ENCODE measurements at places on chromosomes 13 and 19.
A peak's percentile ranks its signal among the peaks of the same experiment; 100 is the strongest.

- no peak for DNase-seq
Measured at GRCh38 chr13:95784161-95784899, 107.4 kb downstream of the DNAJC3 start.

GRCh38 chr13:31374682-31375081 is 174.9 kb downstream of the B3GLCT start:
- DNase-seq, result no peak

DNA sequence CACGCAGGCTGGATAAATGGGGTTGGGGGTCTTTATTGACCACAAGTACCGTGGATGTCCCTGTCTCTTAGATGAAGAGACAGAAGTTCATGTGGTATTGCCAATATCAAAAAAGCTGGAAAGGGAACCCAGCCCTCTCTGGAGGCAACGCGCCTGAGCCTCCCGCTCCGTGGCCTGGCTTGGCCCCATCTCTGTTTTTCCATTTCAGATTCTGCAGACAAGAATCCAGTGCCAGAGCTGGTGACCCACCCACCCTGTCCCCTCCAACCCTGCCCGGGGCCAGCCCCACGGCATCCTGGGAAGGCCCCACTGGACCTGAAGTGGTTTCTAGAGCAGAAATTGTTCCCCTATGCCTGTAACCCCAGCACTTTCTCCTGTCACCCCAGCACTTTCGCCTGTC is 57.7 kb downstream of the PTPRS start:
- DNase-seq, result peak; percentile 84

DNA sequence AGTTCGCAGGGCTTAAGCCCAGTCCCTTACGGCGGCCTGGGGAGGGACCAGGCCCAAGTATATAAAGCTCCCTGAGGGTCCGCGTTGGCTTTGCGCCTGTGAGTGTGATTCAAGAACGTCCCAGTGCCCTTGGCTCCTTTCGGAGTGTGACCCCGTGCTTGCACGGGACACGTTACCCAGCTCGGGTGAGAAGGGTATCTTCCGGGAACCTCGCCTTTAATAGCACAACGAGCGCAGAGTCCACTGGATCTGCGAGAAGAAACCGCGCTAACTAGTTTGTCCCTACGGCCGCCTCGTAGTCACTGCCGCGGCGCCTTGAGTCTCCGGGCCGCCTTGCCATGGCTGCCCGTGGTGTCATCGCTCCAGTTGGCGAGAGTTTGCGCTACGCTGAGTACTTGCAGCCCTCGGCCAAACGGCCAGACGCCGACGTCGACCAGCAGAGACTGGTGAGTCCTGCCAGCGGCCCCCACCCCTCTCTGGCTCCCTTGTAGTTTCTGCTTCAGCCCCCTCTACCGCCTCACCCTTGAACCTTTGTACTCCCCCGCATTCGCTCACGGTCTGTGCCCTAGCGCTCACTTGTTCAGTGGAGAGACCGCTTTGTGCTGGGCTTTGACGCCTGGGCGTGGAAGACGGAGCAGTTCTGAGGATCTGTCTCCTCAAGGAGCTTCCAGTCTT is at the start of gene DNAJC15:
Gene DNAJC15, plus strand, starts transcription at position 298 of the 675 bp plus-strand sequence. Its CDS starts 41 bp downstream, at position 339.
- DNase-seq, result peak; percentile 69

GRCh38 chr19:29940971-29941585 is 961 bp upstream of the URI1 start:
- DNase-seq, result no peak

DNA sequence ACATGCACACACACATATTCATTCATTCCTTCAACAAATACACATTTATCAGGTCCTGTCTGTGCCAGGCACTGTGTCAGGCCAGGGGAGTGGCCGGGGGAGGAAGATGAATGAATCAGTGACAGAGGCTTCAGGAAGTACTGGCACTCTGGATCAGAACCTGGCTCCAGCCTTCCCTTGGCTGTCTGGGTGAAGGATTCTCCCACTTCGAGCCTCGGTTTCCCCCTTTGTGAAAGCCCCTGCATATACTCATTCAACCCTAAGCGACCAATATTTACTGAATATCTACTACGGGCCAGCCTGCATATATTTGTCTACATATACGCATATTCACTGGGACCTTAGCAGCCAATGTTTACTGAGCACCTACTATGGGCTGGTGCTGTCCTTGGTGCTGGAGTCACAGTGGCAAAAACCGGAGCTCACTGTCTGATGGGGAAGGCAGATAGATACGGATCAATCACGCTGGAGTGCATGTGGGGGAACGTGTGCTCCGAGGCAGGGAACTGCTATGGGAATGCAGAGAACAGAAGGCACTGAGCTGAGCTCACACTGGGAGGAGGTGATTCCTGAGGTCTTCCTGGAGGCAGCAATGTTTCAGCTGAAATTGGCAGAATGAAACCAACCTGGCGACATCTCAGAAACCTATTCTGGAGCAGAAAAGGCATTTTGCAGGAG is 636 bp upstream of the ZNF579 start:
- no peak for DNase-seq

DNA sequence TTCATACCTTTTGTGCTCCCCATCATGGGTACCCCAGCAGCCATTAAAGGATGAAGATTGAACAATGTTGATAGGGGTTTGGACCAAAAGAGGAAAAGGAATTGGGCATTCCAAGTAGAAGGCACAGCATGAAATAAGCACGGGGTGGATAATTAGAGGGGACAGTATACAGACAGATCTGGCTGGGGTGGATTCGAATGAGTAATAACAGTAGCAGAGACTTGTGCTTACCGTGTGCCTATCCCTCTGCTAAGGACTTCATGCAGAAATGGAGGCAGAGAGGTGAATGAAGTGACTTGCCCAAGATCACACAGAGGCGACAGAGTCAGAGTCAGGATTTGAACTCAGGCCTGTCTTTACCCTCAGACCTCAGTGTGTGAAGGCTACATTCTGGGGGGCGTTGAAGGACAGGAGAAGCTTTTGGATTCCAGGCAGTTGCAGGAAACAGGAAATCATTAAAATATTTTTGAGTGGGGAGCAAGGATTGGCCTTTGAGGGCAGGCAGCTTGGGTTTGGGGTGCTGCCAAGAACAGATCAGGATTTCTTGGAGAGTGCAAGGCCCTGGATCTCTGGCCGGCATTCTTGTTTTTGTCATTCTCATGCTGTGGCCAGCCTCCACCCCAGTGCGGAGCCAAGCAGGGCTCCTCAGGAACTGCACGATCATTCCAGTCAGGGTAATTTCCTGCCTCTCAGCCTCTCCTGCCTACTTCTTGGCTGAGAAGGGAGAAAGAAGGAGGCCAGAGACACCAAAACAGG is 18.7 kb downstream of the PAF1 start:
- DNase-seq, result peak; percentile 92

DNA sequence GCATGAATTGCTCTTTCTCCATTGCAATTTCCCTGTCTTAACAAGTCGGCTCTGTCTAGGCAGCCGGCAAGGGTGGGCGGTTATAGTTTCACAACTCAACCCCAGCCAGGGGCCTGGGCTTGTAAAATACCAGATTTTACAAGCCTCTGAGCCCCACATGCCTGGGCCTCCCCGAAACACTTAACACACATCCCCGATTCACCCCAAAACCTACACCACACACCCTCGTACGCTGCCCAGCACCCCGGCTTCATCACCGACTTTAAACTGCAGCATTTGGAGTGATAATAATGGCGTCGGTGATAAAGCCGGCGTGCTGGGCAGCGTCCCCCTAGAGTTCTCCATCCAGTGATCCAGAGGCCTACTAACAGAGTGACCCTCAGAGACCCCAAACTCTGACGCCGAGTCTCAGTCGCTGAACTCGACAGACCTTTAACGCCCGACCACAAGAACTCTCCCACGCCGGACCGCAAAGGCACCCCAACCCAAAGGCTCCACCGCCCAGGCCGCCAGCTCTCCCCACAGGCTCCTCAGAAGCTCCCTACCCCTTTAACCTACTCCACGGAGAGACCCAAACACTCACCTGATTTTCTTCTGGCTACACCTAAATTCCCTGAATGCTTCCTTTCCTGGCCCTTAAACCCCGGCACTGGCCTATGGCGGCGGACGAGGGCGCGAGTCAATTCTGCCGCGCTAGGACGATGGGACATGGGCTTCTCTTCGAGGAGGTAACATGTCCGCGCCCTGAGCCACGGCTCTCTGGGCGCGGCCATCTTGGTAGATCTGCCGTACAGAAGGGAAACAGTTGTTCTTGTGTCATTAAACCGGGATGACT is at the start of gene ZNF649:
Gene ZNF649, minus strand, starts transcription at position 687 of the 835 bp plus-strand sequence. CDS start 4,910 bp downstream, outside the sequence.
- DNase-seq, result peak; percentile 83

GRCh38 chr13:44932850-44933251 is 56.4 kb downstream of the NUFIP1 start:
- no peak for DNase-seq

- no peak for DNase-seq
Measured at GRCh38 chr19:46376241-46377153, 29.6 kb downstream of the PPP5C start.

- no peak for DNase-seq
Measured at GRCh38 chr13:40428354-40428753, 238.1 kb downstream of the FOXO1 start.

- no peak for DNase-seq
Measured at GRCh38 chr19:3655402-3656072, 28.9 kb upstream of the CACTIN start.

GRCh38 chr13:39385621-39386231 is 217.3 kb downstream of the LHFPL6 start:
- no peak for DNase-seq

- DNase-seq, result no peak
Measured at GRCh38 chr19:36101550-36102327, 9.2 kb upstream of the OVOL3 start.

GRCh38 chr19:1991018-1991913 is 24.2 kb downstream of the BTBD2 start:
- no peak for DNase-seq

DNA sequence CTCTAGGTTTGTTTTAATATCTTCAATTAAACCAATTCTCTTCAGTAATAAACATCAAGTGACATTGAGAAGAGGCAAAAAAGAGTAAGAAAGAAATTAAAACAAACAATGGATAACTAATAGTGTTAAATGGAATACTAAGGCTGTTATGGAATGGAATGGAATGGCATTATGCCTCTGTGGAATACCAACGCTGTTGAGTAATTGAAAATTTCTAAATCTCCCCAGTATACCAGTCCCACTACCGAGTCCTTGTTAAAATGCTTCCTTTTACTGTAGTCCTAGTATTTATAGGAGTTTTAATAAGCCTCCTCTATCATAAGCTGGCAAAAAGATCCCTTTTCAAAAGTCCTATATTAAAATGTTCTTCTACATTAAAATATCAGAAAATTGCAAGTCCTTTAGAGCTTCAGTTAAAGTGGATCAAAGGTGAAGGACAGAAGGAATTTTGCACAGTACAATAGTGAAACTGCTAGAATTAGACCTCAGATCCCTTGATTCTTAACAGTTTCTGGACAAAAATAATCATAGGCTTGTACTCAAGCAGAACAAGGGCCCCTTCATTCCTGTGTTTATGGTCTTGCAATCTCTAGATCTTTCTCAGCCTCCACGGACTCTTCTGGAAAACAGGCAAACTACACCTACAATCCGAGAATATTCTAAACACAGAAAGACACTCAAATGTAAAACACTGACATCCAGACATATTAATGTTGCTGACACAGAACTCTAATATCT is 128.2 kb downstream of the PCDH9 start:
- no peak for DNase-seq

- no peak for DNase-seq
Measured at GRCh38 chr13:60986301-60986700, 429.3 kb downstream of the PCDH20 start.

- no peak for DNase-seq
Measured at GRCh38 chr13:113022391-113022744, 53.4 kb downstream of the MCF2L start.

GRCh38 chr19:17450264-17451075 is 2.0 kb upstream of the TMEM221 start:
- DNase-seq, result no peak

- DNase-seq, result no peak
Measured at GRCh38 chr13:20465218-20465879, 60.3 kb downstream of the CRYL1 start.

- no peak for DNase-seq
Measured at GRCh38 chr13:50616101-50616500, 227.4 kb downstream of the DLEU7 start.

DNA sequence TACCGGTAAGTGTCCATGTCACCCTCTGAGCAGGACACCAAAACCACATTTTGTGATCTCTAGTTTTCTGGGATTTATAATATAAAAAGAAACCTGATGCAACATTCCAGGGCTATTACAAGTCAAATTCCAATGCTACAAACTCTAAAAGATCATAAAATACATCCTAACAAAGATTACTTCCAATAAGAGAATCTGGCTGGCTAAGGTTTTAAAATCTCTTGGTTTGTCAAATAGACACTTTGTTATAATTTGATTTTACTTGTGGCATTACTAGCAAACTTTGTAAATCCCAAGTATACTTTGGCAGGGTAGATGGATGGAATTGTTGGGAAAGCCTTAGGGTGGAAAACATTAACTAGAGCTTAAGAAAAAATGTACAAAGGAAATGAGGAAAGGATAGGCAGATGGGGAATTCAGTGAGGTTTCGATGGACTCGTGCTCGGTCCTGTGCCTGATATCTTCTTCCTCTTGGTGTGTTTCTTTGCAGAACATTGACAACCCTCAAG is 74.0 kb upstream of the POMP start:
- DNase-seq, result no peak

DNA sequence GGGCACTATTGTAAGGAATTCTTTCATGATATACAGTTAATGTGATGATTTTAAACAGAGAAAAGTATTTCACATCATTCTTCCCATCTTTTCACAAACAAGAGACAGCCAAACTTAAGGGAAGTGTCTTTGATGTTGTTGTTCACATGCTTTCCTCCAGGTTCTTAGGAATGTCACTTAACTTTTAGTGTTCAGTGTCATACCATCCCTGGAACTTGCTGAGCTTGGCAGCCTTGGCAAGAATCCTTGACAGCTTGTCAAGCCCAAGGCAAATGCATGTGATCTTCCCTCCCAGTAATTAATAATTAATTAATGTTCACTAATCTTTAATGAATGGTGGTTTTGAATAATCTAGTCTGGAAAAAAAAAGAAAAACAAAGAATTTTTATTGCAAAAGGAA is 727.9 kb upstream of the PRR20A start:
- DNase-seq, result no peak

DNA sequence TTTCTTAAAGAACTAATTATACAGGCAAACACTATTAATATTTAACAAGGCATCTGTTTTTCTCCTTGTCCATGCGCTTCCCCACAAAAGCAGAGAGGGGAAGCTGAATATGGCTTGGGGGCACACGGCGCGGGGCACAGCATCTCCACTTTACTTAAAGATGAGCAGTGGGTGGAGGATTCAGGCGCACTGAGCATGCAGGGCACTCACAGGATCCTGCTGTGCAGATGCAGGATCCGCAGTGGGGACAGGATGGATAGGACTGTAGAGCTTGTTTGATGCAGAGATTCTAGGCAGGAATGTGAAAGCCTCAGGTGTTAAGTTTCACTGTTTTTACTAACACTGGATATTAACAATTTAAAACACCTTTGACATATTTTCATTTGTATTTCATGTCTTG is 43.3 kb downstream of the ATP11A start:
- no peak for DNase-seq

GRCh38 chr19:43372462-43372861 is 19.0 kb downstream of the CD177 start:
- DNase-seq, result no peak

- no peak for DNase-seq
Measured at GRCh38 chr19:483332-484072, 12.8 kb upstream of the MADCAM1 start.

GRCh38 chr13:75329723-75330122 is 152.2 kb downstream of the TBC1D4 start:
- DNase-seq, result no peak

GRCh38 chr13:40235160-40235796 is 431.2 kb downstream of the FOXO1 start:
- no peak for DNase-seq
